ENCODE measurements at places on chromosomes 7 and 10. TPM values are rescaled to one million over a fixed set of nuclear protein-coding genes. Genes with fewer than 3 reads are reported as not detected.

SNX13 gene
- 14.2 TPM for total RNA-seq

ACSL5 gene
- total RNA-seq: 0.39 TPM

FGFR2 gene
- total RNA-seq: 0.19 TPM

LIPF gene
- not detected for total RNA-seq

ADAP1 gene
- total RNA-seq: 4.1 TPM

Measured in A549 treated with AZD2906 at 1 μM for 4 hours (cell line).